Left renal cortex interstitium (tissue), 4 donors: ENCODE measurements at places on chromosomes 13 and 19. TPM values are rescaled to one million over a fixed set of nuclear protein-coding genes. Genes with fewer than 3 reads are reported as not detected.

The HS6ST3 gene
- polyA plus RNA-seq = 3.9 TPM

The SLC25A41 gene
- polyA plus RNA-seq = 1.5 TPM

- DNase-seq = no peak
Measured at GRCh38 chr13:51231456-51231855, 9.3 kb downstream of the FAM124A start.

DNA sequence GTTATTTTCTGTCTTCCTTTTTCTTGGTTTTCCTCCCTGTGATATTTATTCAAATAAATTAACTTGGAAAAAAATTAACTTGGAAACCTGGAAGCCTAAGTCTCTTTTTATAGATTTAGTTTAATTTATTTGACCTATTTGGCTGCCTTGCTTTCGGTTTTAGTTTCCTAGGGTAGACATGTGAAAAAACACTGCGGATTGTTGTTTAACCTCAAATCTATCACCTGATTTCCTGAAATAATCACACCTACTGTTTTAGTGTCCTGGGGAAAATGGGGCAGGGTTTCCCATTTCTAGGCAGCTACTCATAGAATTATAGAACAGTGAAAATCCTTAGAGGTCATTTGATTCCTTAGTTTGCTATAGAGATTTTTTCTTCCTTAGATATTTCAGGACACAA is 412.4 kb downstream of the PCDH17 start:
- no peak for DNase-seq
